ENCODE measurements at places on chromosomes 3 and 15. TPM values are rescaled to one million over a fixed set of nuclear protein-coding genes. Genes with fewer than 3 reads are reported as not detected.

DNA sequence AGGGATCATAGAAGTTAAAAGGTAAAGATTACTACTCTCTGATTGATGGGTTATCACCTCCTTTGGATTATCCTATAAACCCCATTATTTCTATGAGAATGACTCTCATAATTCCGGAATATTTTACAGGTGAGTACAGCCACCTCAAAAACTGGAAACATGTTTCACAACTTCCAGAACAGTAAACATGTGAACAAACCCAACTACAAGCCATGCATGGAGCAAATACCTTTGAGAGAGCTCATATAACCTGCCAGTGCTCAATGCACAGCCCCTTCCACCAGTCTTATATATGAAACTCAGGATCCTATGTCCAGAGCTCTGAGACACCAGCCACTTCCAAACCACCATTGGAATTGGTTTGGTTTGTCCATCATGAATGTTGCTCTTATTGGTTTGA is 208.0 kb downstream of the MECOM start:
- no peak for DNase-seq

DNA sequence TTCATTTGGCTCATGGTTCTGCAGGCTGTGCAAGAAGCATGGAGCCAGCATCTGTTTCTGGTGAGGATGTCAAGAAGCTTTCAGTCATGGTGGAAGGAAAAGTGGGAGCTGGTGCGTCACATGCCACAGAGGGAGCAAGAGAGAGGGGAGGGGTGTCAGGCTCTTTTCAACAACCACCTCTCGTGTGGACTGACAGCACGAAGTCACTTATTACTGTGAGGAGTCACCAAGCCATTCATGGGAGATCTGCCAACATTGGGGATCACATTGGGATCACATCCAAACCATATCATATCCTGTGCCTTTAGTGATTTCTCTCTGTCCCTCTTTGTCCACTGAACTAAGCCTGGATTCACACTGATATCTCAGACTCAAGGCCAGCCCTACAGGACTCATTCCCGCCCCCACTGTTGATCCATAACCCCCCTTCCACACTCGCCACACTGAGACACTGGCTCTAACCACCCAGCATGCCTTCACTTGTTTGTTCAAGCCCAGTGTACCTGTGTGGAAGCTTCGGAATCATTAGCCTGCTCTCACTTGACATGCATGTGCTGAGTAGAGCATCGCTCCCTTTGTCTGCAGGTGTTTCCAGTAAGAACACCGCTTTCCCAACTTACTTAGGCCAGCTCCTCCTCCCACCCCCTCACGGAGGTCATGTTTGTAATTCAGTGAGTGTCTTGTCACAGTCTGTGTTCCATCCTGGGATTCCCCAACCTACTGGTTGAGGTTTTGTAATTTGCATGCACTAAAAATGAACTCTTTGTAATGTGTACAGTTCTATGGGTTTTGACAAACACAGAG is 132.2 kb downstream of the KLF13 start:
- DNase-seq, result no peak

DNA sequence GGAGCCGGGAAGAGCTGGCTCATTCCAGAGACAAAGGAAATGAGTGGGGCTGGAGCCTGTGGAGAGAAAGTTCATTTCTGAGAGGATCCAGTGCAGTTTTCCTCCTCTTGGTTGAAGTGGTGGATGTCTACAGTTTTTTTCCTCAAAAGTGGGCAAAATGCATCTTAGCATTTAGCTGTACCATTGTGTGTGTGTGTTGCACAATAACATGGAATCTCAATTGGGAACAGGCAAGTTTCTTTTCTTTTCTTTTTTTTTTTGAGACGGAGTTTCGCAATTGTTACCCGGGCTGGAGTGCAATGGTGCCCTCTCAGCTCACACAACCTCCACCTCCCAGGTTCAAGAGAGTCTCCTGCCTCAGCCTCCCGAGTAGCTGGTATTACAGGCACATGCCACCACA is 101.5 kb upstream of the UBE2E1 start:
- DNase-seq, result no peak

DNA sequence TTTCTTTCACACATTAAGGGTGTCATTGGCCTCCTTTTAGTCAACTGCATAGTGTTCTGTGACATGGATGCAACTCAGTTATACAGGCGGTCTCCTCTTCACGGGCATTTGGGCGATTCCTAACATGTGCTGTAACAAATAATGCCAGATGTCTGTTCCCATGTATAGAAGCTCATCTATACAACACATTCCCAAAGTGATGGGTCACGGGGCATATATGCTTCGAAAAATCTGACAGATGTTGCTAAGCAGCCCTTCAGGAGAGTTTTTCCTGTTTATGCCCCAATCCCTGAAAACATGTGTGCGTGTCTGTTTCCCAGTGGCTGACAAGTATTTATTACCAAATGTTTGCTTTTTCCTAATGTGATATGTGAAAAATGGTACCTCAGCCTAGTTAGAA is 25.8 kb downstream of the LRRK1 start:
- no peak for DNase-seq

GRCh38 chr3:195150181-195151118 is 120.5 kb downstream of the XXYLT1 start:
- DNase-seq, result peak; percentile 56

GRCh38 chr3:21718943-21719591 is 31.9 kb downstream of the ZNF385D start:
- no peak for DNase-seq

GRCh38 chr15:63908991-63909390 is 75.2 kb upstream of the HERC1 start:
- DNase-seq, result peak; percentile 44

The PRKCD gene
- total RNA-seq, result 36.8 TPM

DNA sequence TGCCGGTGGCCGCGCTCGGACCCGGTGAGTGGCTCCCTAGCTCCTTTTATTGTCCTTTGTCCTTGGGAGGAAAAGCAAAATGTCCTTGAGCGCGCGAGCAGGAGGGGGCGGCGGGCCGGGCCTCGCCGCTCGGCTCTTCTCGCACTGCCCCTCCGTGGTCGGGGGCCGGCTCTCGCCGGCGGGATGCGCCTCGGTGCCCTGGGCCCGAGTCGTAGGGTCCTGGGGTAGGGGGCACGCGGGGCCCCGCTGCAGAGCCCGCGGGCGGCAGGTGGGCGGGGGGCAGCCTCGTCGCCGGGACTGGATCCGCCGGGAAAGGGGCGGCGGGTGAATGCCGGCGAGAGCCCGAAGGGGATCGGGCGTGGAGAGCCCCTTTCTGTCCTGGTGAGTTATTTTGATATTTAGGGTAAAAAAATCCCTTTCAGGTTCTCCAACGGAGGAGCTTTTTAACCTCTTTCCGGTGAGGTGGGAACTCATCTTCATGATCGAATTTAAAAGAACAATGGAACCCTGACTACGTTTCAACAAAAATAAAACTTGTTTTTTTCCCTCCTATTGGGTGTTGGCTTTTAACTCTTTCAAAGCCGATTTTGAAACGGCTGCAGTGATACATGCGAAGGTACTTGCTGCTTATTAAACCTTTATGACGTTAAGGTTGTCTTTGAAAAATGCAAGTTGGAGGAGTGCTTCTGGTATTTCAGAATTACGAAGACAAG is 16.8 kb upstream of the CHD2 start:
- DNase-seq, result no peak

The GOLGA8M gene
- 5.0 TPM for total RNA-seq

DNA sequence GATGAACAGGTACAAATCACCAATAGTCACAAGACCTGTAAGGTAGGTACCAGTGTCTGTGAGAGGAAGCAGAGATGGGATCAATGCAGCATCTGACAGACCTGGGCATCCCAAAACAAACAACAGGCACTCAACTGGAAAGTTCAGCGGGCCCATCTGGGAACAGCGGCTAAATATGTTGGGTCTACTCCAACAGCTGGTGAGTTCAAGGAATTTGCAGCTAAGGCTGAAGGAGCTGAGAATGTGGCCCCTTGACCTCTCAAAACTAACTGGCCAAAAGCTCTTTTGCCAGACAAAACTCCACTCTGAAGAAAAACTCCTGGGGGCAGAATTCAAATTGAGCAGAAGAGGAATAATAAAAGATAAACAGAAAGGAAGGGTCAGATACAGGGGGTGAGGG is 24.4 kb downstream of the AVEN start:
- no peak for DNase-seq

The LRRIQ4 gene
- not detected for total RNA-seq

- DNase-seq, result no peak
Observed at GRCh38 chr3:170766823-170767575, 103.0 kb downstream of the RPL22L1 start.

The PCOLCE2 gene
- 178 TPM for total RNA-seq

DNA sequence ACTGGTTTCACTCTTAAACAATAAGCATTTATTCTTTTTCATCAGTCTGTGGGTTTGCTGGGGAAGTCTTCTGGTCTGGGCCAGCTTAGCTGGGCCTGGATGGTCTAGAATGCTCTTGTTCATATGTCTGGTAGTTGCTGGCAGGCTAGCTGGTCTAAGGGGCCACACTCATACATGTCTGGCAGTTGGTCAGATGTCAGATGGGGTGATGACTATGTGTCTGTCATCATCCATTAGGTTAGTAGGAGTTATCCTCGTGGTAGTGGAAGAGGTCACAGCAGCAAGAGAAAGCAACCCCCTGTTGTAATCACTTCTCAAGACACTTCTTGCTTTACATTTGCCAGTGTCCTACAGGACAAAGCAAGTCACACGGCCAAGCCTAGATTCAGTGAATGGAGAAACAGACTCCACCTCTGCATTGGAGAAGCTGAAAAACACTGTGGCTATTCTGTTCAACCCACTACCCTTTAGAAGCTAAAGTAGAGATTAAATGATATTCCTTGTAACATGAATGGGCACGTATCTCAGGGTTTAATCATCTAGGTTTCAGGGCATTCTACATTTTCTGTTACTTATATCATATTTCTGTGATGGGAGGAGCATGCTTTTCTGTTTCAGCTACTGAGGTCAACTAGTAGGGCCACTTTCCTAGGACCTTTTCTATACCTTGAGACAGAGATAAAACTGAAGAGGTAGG is 5.5 kb upstream of the ARID3B start:
- DNase-seq, result no peak

The GLDN gene
- total RNA-seq, result 7.3 TPM

DNA sequence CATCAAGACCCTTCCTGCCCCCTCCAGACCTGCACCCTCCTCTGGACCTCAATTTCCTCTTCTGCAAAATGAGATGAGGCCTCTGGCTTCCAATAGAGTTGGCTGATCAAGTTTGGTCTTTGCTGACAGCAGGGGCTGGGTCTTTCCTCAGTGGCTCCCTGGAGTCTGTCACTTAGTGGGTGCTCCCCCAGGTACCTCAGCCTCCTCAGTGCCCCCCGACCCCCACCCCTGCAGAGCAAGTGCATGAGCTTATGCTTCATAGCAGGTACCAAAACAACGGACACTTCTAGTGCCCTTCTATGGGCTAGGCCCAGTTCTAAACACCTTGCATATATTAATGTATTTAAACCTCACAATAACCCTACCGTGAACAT is 6.9 kb upstream of the PLXND1 start:
- DNase-seq, result no peak

The CPN2 gene
- total RNA-seq, result not detected

- no peak for DNase-seq
Observed at GRCh38 chr3:172370419-172370818, 77.8 kb downstream of the GHSR start.

- DNase-seq, result no peak
Observed at GRCh38 chr3:149625795-149626194, 32.0 kb downstream of the WWTR1 start.

The ETFA gene
- total RNA-seq, result 108 TPM

GRCh38 chr3:54171509-54171908 is 49.2 kb downstream of the CACNA2D3 start:
- DNase-seq, result no peak

- DNase-seq, result no peak
Observed at GRCh38 chr15:26590676-26591075, 182.2 kb downstream of the GABRB3 start.

The GUCA1C gene
- not detected for total RNA-seq

GRCh38 chr15:90402767-90403166 is 14.7 kb downstream of the IQGAP1 start:
- no peak for DNase-seq

DNA sequence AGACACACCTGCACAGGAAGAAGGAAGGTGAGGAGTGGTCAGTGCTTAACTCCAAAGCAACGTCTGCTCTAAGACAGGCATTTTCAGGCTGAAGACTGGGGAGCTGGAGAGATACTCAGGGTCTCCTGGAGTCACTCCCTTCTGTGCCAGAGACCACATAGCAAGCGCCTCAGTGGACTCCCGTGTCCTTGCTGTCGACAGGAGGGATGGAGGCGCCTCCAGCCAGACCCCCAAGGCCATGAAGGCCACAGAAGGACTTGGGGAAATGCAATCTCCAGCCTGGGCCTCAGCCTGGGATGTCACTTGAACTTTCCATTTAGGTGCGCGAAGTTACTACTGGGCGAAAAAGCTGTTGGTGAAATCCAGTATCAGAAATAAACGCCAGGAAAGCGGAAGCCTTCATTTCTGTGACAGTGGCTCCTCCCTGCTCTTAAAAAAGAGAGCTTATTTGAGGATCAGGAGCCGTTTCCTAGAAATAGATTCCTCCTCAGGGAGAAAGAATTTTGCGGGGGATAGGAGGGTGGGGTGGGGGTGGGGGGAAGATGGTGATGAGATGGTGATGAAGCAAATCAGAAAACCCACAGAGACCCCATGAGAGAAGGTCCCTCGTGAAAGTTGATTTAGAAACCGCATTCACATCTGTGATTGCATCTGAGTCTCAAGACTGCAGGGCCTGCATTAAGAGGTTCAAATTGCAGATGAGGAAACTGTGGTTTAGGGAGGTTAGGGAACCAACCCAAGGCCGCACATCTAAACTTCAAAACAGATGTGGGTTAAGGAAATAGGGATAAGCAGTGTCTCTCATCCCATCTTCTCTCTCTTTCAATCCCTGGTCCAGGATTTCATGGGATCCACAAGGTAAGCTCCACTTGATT is 78.8 kb downstream of the ATP2B2 start:
- DNase-seq, result no peak

- DNase-seq, result no peak
Observed at GRCh38 chr3:174102866-174103265, 705.3 kb downstream of the NLGN1 start.

- DNase-seq, result no peak
Observed at GRCh38 chr3:52615166-52615565, 70.5 kb downstream of the PBRM1 start.

DNA sequence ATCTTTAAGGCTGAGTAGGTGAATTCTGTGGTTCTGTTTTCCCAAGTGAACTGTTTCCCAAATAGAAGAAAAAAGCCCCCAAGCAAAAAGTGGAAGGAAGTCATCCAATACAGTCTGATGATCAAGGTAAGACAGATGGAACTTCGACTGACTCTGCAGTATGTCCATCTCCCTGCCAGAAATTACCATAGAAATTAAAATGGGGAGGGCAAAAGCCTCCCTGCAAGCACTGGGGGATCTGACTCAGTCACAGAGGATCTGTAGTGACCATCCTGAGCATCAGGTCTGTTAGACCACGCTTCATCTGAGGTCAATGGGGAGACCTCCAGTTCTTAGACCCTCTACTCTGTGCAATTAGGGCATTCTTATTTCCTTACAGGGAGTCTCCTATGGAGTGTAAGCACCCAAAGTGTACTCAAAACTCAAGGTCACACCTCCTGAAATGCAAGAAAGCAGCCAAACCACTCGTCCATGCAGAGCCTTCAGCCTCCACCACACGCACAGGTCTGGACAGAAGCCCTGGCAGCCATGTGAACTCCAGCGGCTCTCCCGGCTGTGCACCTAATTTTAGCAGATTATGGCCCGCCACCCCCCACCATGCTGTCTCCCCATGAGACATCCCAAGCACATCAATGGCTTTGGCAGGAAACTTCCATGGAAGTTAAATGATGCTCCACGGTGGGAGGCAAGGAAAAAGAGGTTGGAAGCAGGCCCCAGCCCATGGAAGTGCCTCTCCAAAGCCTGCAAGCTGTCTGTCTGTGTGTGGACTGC is 348.7 kb downstream of the NTRK3 start:
- DNase-seq, result no peak

GRCh38 chr15:77352887-77353286 is 67.0 kb downstream of the PEAK1 start:
- DNase-seq, result no peak

All from breast epithelium (tissue), 4 donors.